ENCODE measurements at places on chromosomes 4 and X.

DNA sequence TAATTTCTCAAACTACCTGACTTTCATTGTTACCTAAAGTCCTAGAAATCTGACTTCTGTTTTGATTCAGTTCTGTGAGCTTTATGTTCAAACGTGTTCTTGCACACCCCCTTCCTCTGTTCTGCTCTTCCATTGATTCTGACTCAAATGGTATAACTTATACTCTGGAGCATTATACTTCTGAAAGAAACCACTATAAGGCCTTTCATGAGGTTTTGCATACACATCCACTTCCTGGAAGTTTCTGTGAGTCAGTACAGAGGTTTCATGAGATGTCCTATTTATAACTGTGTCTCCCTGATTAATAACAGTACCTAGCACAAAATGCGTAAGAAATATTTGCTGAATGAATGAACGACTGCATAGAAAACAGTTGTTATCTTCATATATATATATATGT, 540.2 kb upstream of the CT83 start:
- DNase-seq, result no peak

GRCh38 chr4:99148550-99148949, 4.5 kb upstream of the ADH4 start:
- no peak for DNase-seq

DNA sequence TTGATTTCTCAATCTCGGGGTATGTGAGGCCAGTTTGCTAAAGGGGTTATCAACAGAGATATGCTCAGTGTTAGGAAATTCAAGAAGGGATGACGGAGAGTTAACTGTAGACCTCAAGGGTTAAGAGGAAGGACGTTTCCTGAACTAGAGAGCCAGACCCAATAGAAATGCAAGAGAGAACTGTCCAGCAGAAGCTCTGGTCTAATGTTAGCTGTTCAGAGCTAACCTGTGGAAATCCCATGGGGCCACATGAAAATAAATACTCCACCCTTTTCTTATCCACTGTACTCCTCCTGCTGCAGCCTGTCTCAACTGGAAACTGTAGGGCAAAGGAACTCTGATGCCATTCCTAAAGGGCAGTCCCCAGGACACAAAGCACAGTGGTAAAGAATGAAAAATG, 274.3 kb downstream of the DMD start:
- no peak for DNase-seq

GRCh38 chrX:133681897-133682296, 266.6 kb upstream of the GPC4 start:
- no peak for DNase-seq

- no peak for DNase-seq
Observed at GRCh38 chrX:12975670-12975965, 708 bp downstream of the TMSB4X start.

DNA sequence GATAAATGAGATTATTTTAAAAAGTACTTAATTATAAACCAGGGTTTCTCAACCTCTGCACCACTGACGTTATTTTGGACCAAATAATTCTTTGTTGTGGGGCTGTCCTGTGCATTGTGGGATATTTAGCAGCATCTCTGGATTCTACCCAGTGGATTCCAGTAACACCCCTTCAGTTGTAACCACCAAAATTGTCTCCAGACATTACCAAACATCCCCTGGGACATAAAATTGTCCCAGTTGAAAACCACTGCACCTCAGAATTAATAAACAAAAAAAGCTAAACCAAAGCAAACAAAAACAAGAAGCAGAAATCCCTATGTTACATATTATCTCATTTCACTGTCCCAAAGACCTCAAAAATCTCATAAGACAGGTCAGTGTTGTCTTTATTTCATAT, 54.2 kb upstream of the GIMD1 start:
- no peak for DNase-seq

GRCh38 chrX:139299309-139299708, 231.2 kb upstream of the F9 start:
- no peak for DNase-seq

All from esophagus squamous epithelium (tissue), 5 donors.